ENCODE measurements at places on chromosomes 1 and 21.
A peak's percentile ranks its signal among the peaks of the same experiment; 100 is the strongest.

- DNase-seq: peak; percentile 85
Observed at GRCh38 chr1:25543425-25544242, at the start of gene LDLRAP1. Gene LDLRAP1 (plus strand): TSS chr1:25543606. CDS start chr1:25543699, 93 bp downstream.

DNA sequence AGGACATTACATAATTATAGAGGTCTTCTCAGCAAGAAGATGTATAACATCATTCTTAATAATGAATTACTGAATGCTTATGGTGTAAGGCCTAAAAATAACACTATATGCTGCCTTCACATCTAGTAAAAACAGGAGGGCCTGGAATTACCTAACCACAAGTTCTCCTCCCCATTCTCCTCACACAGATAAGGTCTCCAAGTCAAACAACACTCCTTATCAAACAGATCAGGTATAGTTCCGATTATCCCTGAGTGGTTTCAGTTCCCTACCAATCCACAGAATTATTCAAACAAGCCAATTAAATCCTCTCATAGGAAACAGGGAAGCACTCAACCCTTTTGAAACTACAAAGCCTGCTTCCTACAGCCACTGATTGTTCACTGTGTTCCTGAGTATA, 4.0 kb upstream of the AGBL4 start:
- DNase-seq: no peak

- DNase-seq: no peak
Observed at GRCh38 chr1:179177182-179177581, 52.3 kb downstream of the ABL2 start.

GRCh38 chr1:5907966-5908365, 84.3 kb downstream of the NPHP4 start:
- no peak for DNase-seq

- no peak for DNase-seq
Observed at GRCh38 chr1:174218983-174219382, 59.7 kb downstream of the RABGAP1L start.

DNA sequence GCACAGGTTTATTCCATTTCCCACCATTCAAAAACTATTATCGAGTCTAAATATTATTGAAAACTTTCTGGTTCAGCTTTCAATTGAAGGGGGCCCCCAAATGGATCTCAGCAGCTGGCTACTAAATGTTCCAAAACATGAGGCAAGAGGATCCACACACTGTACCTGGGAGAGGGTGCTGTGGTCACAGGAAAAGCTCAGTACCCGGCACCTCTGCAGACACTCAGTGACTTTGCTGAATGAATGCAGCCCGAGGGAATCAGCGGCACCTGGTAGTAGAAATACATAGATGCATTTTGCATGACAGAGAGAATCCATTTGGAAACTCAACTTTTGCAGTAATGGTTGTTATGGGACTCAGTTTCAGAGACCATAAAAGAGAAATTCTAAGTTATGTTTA, 89.3 kb downstream of the PCP4 start:
- no peak for DNase-seq

- no peak for DNase-seq
Observed at GRCh38 chr1:56331892-56332567, 247.3 kb downstream of the PLPP3 start.

DNA sequence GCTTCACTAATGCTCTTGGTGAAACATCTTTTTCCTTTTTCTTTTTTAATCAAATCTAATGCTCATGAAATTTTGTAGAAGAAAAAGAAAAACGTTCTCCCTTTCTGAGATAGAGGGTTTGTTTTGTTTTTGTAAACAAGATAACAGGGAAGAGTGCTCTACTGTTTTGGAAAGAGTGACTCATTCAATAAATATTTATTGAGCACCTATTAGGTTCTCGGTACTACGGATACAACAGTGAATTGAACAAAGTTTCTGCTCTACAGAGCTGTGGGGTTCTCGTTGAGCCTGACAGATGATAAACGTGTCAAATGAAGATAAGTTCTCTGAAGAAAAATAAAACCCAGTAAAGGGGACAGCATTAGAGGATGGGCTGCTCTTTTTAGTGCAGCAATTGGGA, 7.0 kb downstream of the PGM1 start:
- DNase-seq: no peak
